ENCODE measurements at places on chromosomes 13 and 19. TPM values are rescaled to one million over a fixed set of nuclear protein-coding genes. Genes with fewer than 3 reads are reported as not detected.

KCNJ14 gene
- 5.0 TPM for total RNA-seq

DNA sequence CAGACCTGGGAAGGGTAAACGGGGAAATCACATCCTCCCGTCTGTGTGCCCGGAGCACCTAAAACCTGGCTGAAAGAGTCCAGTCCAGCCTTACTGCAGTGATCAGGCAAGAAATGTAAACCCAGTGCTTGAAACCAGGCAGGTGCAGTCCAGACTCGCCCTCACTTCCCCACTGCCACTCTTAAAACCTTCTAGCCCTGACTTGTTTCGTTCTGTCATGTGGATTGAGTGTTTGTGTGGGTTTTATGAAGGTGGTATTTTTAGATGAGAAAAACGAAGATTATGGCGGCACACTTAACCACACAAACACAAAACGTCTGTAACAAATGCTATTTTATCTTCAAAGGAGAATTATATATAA lies 839 bp upstream of the CKAP2 start:
- peak overlapping the region; percentile 91 for H3K4me3 ChIP-seq
- DNase-seq = peak; percentile 33
- peaks cover 12% of the 10 kb centered on the region for H3K36me3 ChIP-seq
- H3K27ac ChIP-seq = peak overlapping the region; percentile 80

DBP gene
- 13.4 TPM for total RNA-seq

DNA sequence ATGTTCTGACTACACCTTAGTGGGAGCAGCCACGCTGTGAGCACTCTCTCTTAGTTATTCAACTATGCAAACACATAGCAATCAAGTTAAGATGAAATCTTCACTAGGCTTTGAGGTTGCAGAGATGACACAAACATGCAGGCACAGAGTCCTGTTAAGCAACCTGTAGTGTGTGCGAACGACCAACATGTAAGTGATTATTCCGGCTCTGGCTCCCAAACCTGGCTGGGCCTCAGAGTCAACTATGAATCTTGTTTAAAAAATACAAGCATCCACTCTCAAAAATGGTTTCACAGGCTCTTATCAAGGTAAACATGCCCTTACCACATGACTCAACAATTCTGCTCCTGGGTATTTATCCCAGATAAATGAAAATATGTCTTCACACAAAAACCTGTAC lies 91.4 kb downstream of the IRS2 start:
- no peak overlapping the region for H3K4me3 ChIP-seq
- H3K27ac ChIP-seq = no peak overlapping the region
- DNase-seq = no peak
- H3K4me1 ChIP-seq = peaks cover 4% of the 10 kb centered on the region
- H3K36me3 ChIP-seq = no peaks in the 10 kb centered on the region
- no peaks in the 10 kb centered on the region for H3K27me3 ChIP-seq

DNA sequence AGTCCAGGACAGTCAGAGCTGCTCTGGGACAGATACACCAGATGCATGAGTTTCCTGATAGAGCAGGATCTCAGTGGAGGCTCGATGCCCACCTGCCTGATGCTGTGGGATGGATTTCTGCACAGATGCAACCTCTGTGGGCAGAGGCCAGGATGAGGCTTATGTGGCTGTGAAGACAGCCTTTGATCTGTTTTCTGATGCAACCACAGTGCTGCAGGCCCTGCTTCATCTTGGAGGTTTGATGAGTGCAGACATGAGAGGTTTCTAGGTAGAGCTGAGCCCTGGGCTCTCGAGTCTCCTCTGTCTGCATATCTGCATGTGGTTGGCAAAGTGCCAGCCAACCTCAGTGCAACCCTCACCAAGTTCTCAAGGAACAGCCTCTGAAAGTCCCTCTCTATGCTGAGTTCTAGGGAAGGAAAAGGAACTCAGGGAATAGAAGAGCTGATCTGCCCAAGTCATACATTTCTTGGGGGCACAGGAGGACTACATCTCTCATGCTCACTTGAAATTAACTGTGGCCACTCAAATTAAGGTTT lies 23.1 kb upstream of the TSHZ3 start:
- H3K4me3 ChIP-seq = no peak overlapping the region
- no peak overlapping the region for H3K27ac ChIP-seq
- no peaks in the 10 kb centered on the region for H3K36me3 ChIP-seq
- peaks cover 13% of the 10 kb centered on the region for H3K4me1 ChIP-seq
- DNase-seq = no peak

- peaks cover 17% of the 10 kb centered on the region for H3K4me1 ChIP-seq
- no peak for DNase-seq
- H3K36me3 ChIP-seq = no peaks in the 10 kb centered on the region
- H3K27ac ChIP-seq = no peak overlapping the region
- H3K4me3 ChIP-seq = no peak overlapping the region
These were observed 7.9 kb downstream of the CEACAM3 start for GRCh38 chr19:41804336-41804735.

ICAM4 gene
- 1.9 TPM for total RNA-seq

DNA sequence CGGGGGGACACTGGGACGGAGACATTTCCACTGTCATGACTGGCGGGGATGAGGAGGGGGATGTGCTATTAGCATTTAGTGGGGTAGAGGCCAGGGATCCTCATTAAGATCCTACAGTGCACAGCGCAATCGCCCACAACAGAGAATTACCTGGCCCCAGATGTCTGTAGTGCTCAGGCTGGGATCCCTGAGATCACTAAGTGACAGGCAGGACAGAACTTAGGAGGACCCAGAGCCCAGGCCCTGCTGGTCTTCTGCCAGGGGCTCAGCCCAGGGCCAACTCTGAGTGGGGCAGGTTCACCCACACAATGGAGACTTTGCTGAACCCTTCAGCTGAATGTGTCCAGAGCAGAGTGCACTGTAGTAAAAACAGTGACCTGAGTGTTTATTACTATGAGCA lies 4.6 kb downstream of the RANBP3 start:
- no peak overlapping the region for H3K27ac ChIP-seq
- no peaks in the 10 kb centered on the region for H3K27me3 ChIP-seq
- no peak overlapping the region for H3K4me3 ChIP-seq
- H3K36me3 ChIP-seq = peaks cover 13% of the 10 kb centered on the region
- no peak for DNase-seq
- H3K4me1 ChIP-seq = peaks cover 79% of the 10 kb centered on the region

DNA sequence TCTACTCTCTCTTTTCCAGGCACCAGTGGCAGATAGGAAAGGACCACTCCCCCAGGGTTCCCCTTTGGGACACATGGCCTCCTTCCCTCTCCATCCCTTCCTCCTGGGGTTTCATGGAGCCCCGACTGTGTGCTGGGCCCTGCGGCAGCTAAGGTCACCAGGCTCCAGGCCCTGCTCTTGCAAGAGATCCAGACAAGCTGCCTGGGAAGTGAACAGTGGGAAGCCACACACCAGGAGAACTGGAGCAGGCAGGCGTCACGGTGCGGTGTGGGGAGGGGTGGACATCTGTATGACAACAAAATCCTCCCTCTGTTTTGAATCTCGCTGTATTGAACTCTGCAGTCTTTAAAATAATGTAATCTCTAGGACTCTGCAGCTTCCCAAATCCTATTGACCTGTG lies 330.1 kb downstream of the UQCRFS1 start:
- H3K4me3 ChIP-seq = no peak overlapping the region
- no peak for DNase-seq
- no peaks in the 10 kb centered on the region for H3K36me3 ChIP-seq
- no peaks in the 10 kb centered on the region for H3K4me1 ChIP-seq

DNA sequence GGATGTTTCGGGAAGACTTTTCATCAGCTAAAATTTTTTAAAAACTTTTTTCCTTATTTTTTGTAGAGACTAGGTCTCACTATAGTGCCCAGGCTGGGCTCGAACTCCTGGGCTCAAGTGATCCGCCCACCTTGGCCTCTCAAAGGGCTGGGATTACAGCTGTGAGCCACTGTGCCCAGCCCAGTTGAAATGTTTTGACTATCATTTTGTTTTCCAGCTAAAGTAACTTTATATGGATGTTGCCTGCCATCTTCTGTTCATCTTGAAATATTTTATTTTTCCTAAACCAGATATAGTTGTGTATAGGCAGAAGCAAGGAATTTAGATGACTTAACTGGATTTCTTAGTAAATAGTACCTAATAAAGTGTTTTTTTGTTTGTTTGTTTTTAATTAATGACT lies 7.0 kb downstream of the CAB39L start:
- peaks cover 6% of the 10 kb centered on the region for H3K4me1 ChIP-seq
- DNase-seq = no peak
- H3K36me3 ChIP-seq = no peaks in the 10 kb centered on the region
- H3K27ac ChIP-seq = no peak overlapping the region
- H3K27me3 ChIP-seq = no peaks in the 10 kb centered on the region

GRCh38 chr13:31913459-31913858 lies 118.1 kb upstream of the FRY start:
- H3K4me3 ChIP-seq = no peak overlapping the region
- peak overlapping the region; percentile 40 for H3K27ac ChIP-seq
- DNase-seq = no peak
- no peaks in the 10 kb centered on the region for H3K4me1 ChIP-seq
- H3K27me3 ChIP-seq = no peaks in the 10 kb centered on the region

GRCh38 chr13:52955472-52955874 lies 73.1 kb upstream of the OLFM4 start:
- no peak overlapping the region for H3K27ac ChIP-seq
- H3K27me3 ChIP-seq = no peaks in the 10 kb centered on the region
- H3K4me1 ChIP-seq = no peaks in the 10 kb centered on the region
- H3K36me3 ChIP-seq = no peaks in the 10 kb centered on the region
- no peak for DNase-seq
- H3K4me3 ChIP-seq = no peak overlapping the region

ZNF470 gene
- 4.0 TPM for total RNA-seq

GRCh38 chr19:54430306-54431254 lies 15.3 kb downstream of the TTYH1 start:
- H3K4me3 ChIP-seq = peak overlapping the region; percentile 82
- no peak overlapping the region for H3K27ac ChIP-seq
- H3K4me1 ChIP-seq = peaks cover 18% of the 10 kb centered on the region
- peak; percentile 55 for DNase-seq
- no peaks in the 10 kb centered on the region for H3K36me3 ChIP-seq
- H3K27me3 ChIP-seq = peaks cover 25% of the 10 kb centered on the region

DNA sequence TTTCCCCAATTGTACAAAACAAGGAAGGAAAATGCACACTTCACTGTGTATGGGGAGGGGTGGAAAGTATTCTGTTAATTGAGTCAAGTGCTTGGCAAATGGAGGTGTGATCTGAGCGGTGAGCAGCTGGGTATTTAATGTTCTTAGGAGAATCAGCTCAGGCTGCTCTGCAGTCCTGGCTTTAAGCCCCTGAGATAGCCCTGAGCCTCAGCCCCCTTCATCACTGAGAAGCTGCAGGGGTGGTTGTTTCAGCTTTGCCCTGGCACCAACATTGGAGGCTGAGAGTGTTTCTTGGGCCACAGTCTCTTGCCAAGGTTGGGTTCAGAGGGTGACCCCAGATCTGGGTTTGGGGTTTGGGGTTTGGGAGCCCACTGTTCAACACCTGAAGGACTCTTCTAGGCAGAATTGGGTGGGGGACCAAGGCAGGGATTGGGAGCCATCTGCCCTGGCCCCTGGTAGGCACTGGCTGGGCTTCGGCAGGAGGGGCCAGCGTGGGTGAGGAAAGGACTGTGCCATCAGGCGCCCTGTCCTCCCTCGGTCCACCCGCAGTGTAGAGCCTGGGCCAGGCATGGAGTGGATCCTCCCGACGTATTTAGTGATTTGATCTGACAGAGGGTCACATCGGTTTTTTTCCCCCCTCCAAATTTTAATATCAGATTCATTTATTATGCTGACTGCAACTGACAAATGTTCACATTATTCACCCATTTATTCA lies 66.7 kb upstream of the ZNF536 start:
- H3K36me3 ChIP-seq = no peaks in the 10 kb centered on the region
- H3K27me3 ChIP-seq = no peaks in the 10 kb centered on the region
- no peak overlapping the region for H3K4me3 ChIP-seq
- H3K27ac ChIP-seq = no peak overlapping the region
- H3K4me1 ChIP-seq = no peaks in the 10 kb centered on the region

DNA sequence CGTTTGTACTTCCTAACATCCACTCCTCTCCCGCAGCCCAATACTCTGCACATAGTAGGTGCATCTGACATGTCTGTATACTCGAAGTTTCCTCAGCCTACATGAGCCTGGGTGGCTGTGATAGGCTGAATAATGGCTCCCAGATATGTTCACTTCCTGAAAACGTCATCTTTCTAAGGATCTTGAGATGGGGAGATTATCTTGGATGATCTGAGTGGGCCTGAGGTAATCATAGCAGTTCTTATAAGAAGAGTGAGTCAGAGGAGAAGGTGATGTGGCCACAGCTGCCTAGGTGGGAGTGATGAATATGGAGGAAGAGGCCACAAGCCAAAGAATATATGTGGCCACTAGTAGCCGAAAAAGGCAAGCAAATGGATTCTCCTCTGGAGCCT lies 84.2 kb downstream of the AKAP11 start:
- peaks cover 69% of the 10 kb centered on the region for H3K4me1 ChIP-seq
- peak overlapping the region; percentile 89 for H3K4me3 ChIP-seq
- peaks cover 10% of the 10 kb centered on the region for H3K36me3 ChIP-seq
- peak; percentile 62 for DNase-seq
- H3K27ac ChIP-seq = peak overlapping the region; percentile 75

GRCh38 chr13:105502193-105502592 lies 1033.3 kb downstream of the EFNB2 start:
- no peak overlapping the region for H3K27ac ChIP-seq
- no peak for DNase-seq
- no peaks in the 10 kb centered on the region for H3K36me3 ChIP-seq
- H3K4me1 ChIP-seq = no peaks in the 10 kb centered on the region

RASAL3 gene
- 112 TPM for total RNA-seq

GRCh38 chr19:34731019-34731829 lies 2.8 kb upstream of the ZNF181 start:
- no peak overlapping the region for H3K27ac ChIP-seq
- H3K4me1 ChIP-seq = peaks cover 33% of the 10 kb centered on the region
- peaks cover 10% of the 10 kb centered on the region for H3K27me3 ChIP-seq
- H3K36me3 ChIP-seq = peaks cover 11% of the 10 kb centered on the region
- no peak overlapping the region for H3K4me3 ChIP-seq

- DNase-seq = no peak
- no peaks in the 10 kb centered on the region for H3K36me3 ChIP-seq
- no peak overlapping the region for H3K4me3 ChIP-seq
- H3K27ac ChIP-seq = no peak overlapping the region
- H3K27me3 ChIP-seq = no peaks in the 10 kb centered on the region
These were observed 16.2 kb downstream of the AKAP8L start for GRCh38 chr19:15402411-15403150.

GRCh38 chr19:1813192-1814182 lies 1.4 kb upstream of the ATP8B3 start:
- no peaks in the 10 kb centered on the region for H3K27me3 ChIP-seq
- no peak for DNase-seq

GRCh38 chr13:109191413-109191812 lies 562.0 kb downstream of the MYO16 start:
- H3K27me3 ChIP-seq = peaks cover 30% of the 10 kb centered on the region
- no peaks in the 10 kb centered on the region for H3K4me1 ChIP-seq
- no peak overlapping the region for H3K4me3 ChIP-seq
- no peaks in the 10 kb centered on the region for H3K36me3 ChIP-seq
- DNase-seq = no peak

- H3K27ac ChIP-seq = no peak overlapping the region
- H3K27me3 ChIP-seq = no peaks in the 10 kb centered on the region
- no peak overlapping the region for H3K4me3 ChIP-seq
These were observed 278.0 kb downstream of the DACH1 start for GRCh38 chr13:71589032-71589431.

THSD1 gene
- 0.48 TPM for total RNA-seq

RPS19 gene
- 4,133 TPM for total RNA-seq

GRCh38 chr19:54677217-54677616 lies 14.4 kb downstream of the LILRB4 start:
- H3K4me3 ChIP-seq = no peak overlapping the region
- H3K27me3 ChIP-seq = peaks cover 15% of the 10 kb centered on the region
- no peaks in the 10 kb centered on the region for H3K4me1 ChIP-seq
- H3K27ac ChIP-seq = no peak overlapping the region
- H3K36me3 ChIP-seq = no peaks in the 10 kb centered on the region

FCAR gene
- not detected for total RNA-seq
